ENCODE measurements at places on chromosomes 3 and 15. TPM values are rescaled to one million over a fixed set of nuclear protein-coding genes. Genes with fewer than 3 reads are reported as not detected.

LXN gene
- polyA plus RNA-seq = 7.5 TPM

FGF12 gene
- not detected for polyA plus RNA-seq

- no peak for DNase-seq
Measured at GRCh38 chr15:59532770-59533379, 78.7 kb upstream of the GCNT3 start.

DNA sequence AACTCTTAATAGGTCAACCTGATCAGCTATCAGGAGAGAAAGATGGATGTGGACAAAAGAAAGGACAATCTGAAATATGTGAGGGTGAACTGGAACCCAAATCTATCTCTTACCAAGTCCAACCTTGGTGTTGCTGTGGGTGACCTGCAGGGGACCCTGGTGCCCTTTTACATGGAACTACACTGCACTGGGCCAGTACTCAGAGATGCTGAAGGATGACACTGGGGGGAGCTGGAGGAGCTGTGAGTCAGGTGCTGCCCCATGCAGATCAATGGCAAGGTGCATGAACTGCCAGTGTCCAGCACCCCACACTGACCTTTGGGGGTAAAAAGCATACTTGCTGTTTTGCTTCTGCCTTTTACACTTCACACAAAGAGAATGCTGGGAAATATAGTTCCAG, 55.6 kb upstream of the TBC1D5 start:
- DNase-seq = no peak

DNA sequence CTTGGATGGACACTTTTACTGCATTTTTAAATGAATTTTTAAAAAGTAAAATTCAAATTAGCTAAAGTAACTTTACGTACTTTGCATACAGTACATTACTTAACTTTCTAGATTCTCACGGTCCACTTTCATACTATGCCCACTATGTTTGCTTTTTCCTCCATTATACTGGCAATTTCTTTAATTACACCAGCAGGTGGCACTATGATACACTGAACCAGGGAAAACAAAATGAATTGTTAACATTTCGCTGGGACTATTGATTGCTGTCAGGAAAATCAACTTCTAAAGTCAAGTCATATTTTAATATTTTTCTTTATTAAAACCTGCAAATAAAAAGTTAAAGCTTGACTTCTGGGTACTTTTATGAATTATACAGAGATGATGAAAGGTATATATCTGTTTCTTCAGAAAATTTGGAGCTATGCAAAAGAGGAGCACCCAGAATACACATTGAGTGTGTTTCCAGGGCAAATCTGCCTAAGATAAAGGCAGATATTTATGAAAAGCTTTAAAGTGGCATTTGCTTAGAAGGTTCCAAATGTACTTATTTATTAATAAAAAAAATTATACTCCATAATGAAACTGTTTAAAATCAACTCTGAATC, 21.8 kb upstream of the POU1F1 start:
- DNase-seq = peak; percentile 39

GRCh38 chr3:147130461-147130860, 275.9 kb downstream of the ZIC4 start:
- no peak for DNase-seq

DNA sequence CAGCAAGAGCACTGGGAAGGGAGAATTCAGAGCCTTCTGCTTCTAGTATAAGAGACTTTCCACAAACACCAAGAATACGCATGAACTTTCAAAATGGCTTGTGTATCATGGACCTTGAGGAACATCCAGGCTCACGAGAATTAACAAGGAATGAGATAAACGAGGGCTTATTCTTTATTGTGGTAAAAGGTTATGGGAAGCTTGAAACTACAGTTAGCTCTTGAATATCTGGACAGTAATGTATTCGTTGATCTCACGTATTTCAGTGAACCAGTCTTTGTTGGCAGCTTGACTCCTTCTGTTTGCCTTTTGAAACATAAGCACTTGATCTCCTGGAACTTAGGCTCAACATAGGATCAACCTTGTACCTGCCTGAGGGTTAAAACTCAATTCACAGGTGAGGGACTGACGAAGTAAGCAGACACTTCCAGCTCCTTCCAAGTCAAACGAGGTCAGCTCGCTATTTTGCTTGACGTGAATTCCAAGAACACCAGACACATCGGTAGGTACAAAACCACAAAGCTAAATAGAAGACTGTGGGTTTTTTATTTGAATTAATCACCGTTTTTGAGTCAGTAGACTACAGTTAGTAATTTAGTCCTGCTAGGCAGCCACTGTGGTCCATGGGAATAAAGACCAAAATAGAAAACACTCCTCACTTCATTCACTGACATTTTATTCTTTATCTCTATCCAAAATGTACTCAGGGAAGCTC, 30.8 kb downstream of the GALNT15 start:
- no peak for DNase-seq

NRROS gene
- polyA plus RNA-seq = 6.3 TPM

DNA sequence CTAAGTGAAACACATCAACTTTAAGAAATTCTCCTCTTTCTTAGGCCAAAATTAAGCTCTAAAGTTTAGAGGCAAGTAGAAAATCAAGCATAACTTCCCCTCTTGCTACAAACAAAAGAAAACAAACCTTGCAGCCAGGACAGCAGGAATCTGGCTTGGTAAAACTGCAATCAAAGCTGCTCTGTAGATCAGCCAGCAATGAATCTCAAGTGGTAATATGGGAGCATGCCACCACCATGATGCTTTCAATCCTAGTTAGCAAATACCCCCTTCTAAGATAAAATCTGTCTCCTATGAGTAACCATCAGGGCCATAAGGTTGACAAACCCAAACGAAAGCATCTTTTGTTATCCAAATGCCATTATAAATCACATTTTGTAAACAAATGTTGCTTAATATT, 208.3 kb upstream of the PLSCR5 start:
- no peak for DNase-seq
